ENCODE measurements at places on chromosomes 4 and X.

DNA sequence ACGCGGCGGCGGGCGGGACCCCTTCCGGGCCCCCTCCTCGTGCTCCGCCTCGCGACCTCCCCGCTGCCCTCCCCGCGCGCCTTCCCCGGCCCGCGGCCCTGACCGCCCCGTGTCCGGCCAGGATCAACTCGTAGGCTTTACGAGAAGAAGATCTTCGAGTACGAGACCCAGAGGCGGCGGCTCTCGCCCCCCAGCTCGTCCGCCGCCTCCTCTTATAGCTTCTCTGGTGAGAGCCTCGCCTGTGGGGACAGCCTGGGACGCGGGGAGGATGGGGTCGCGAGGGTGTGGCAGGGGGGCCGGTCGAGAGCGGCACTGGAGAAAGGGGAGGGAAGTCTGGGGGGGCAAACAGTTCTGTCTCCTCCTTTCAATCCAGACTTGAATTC, 465 bp downstream of the EMD start:
- no peak for DNase-seq

- DNase-seq = no peak
Observed at GRCh38 chr4:43776371-43776770, 672.2 kb downstream of the KCTD8 start.

DNA sequence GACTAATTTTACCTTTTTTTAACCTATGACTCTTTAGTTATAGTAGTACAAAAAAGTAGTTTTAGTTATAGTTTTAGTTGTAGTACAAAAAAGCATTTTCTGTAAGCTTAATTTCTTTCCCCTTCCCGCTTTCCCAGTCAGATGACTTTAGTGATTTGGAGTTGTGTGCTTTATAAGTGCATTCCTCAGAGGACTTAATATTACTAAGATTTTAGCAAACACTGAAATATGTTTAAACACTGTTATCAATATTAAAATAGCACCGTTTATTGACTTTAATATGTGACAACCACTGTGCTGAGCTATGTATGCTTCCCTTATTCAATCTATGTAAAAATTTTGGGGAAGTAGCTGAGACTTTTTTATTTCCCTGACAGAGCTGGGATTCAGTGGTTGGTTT, 22.8 kb downstream of the GUF1 start:
- DNase-seq = no peak

DNA sequence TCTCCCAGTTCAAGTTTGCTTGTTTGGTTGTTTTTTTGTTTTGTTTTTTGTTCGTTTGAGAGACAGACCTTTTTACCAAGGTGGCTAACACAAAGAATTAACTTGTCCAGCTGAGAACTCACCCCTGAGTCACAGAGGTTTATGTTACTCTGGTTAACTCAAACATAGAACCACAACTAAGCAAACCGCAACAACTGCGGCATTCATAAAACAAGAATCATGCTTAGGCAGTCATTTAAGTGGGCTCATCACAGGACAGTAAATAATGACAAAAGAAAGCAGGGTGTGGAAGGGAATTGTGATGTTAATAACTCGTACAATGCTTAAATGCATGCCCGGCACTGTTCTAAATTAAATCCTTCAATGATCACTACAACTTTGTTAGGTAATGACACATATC, 24.7 kb upstream of the IL13RA1 start:
- DNase-seq = no peak

DNA sequence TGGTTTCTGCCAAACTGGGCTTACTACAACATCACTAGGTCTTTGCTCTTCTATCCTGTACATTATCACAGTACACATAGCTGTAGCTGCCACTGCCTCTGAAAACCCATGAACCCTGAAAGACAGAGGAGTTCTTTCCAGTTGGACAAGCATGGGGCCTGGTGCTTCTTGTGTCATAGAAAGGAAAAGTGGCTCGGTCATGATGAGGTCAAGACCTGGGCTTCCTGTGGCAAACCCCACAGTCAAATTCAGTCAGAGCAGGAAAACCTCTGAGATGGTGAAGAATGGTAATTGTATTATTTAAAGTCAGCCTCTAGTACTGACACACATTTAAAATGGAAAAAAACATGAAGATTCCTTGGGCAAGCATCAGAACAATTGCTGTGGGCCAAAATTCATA, 133.3 kb upstream of the PRPS2 start:
- DNase-seq = no peak

GRCh38 chr4:6010789-6011188, 7.4 kb downstream of the C4orf50 start:
- no peak for DNase-seq

- no peak for DNase-seq
Observed at GRCh38 chrX:148661035-148661434, 160.6 kb downstream of the AFF2 start.

DNA sequence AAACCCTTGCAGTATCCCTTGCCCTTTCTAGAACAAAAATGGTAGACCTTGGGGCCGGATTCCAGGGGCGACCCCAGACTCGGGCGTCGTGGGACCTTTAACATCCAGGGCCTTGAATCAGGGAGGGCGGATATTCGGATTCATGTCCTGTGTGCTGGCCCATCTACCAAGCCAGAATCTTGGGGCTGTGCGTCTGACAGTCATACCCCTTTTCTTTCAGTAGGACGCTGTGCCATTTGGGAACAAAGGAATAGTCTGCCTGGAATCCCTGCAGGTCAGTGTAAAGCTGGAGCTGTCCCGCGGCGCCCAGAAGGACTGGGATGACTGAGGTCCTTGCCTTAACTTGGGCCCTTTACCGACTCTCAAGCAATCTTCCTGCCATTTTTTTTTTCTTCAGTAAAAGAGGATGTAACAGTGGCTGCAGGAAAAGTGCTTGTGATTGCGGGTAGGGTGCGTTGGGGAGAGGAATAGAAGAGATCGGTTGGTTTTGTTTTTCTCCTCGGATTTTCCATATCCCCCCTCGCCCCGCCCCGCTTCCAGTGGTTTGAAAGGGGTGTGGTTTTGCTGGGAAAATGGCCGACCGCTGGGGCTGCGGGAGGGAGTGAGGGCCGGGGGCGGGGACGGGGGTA, 518 bp downstream of the ARMCX1 start:
- DNase-seq = no peak

DNA sequence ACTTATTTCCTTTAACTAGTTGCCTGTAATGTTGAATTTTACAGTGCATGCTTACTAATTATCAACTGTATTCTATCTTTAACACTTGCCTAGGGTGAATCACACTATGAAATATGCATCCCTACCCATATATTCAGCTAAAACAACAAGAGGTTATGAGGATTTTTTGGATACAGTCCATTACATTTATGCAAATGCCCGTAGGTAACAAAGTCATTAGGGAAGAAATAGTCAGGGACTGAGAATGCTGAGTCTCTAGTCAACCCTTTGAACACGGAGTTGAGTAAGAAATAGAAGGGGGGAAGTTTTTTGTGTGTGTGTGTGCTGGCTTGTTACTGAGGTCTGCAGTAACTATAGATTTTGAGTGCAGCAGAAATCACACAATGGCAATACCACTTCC, 26.1 kb upstream of the CBLL2 start:
- no peak for DNase-seq

GRCh38 chr4:159649237-159649636, 546.4 kb downstream of the RAPGEF2 start:
- DNase-seq = no peak

GRCh38 chr4:101008503-101008902, 338.8 kb downstream of the PPP3CA start:
- no peak for DNase-seq

- DNase-seq = no peak
Observed at GRCh38 chr4:81919810-81920209, 448.1 kb upstream of the RASGEF1B start.

DNA sequence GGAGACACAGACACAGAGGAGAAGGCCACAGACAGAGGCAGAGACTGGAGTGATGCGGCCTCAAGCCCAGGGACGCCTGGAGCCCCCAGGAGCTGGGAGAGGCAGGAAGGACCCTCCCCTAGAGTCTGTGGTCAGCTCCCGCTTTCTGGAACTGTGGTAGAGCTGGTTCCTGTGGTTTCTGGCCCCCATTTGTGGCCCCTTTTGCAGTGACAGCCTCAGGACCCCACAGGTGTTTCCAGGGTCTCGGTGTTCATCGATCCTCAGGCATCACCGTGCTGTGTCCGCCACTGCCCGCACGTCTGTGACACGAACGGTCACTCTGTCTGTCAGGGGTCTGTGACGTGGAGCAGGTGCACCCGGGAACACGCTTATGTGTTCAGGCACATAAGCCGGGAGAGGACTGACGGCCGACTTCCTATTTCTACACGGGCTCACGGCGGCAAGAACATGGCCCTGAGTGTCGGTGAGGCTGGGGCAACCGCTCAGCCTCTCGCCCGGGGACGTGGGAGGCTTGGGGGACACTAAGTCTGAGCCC, 7.9 kb downstream of the GTPBP6 start:
- DNase-seq = no peak
